ENCODE measurements at places on chromosomes 7 and 10. TPM values are rescaled to one million over a fixed set of nuclear protein-coding genes. Genes with fewer than 3 reads are reported as not detected.

Gene STEAP4
- total RNA-seq = not detected

Gene ELAPOR2
- 6.3 TPM for total RNA-seq

Gene ST8SIA6
- 1.1 TPM for total RNA-seq

Gene HKDC1
- 0.61 TPM for total RNA-seq

Gene RPEL1
- total RNA-seq = 0.05 TPM

Gene FGFBP3
- 0.72 TPM for total RNA-seq

Gene COBL
- 9.2 TPM for total RNA-seq

Gene TBC1D12
- 9.6 TPM for total RNA-seq

Gene SLC26A5
- not detected for total RNA-seq

Gene GPR37
- total RNA-seq = 18.4 TPM

Gene RADIL
- total RNA-seq = 25.3 TPM

Gene PTPN20
- 5.6 TPM for total RNA-seq

Gene SPDYE1
- total RNA-seq = not detected

Gene SMO
- 29.6 TPM for total RNA-seq

Gene GARIN1A
- 0.21 TPM for total RNA-seq

Gene ZNF518A
- total RNA-seq = 15.8 TPM

Gene RGR
- total RNA-seq = 3.8 TPM

Gene ZNF679
- not detected for total RNA-seq

Gene VENTX
- total RNA-seq = not detected

Gene CYP26A1
- not detected for total RNA-seq

Gene CADPS2
- 40.8 TPM for total RNA-seq

Gene SFRP4
- not detected for total RNA-seq

Gene PRSS37
- total RNA-seq = not detected

Gene HECW1
- total RNA-seq = not detected

Gene GAD2
- total RNA-seq = not detected

Gene ABCC2
- 99.4 TPM for total RNA-seq

Gene MOSPD3
- total RNA-seq = 16.7 TPM

Gene VSIR
- total RNA-seq = 1.2 TPM

Gene LFNG
- 7.7 TPM for total RNA-seq

Gene TFR2
- 0.29 TPM for total RNA-seq

Gene ANKRD61
- 0.50 TPM for total RNA-seq

Gene AGMO
- total RNA-seq = 1.0 TPM

Gene KCNMA1
- total RNA-seq = not detected

Gene C10orf53
- not detected for total RNA-seq

Gene CLIP2
- 8.4 TPM for total RNA-seq

Gene AKR1B1
- 94.1 TPM for total RNA-seq

Gene FEZF1
- total RNA-seq = 2.1 TPM

Gene SFTPD
- total RNA-seq = not detected

All from SK-MEL-5 (cell line).